ENCODE measurements at places on chromosomes 7 and 10.

DNA sequence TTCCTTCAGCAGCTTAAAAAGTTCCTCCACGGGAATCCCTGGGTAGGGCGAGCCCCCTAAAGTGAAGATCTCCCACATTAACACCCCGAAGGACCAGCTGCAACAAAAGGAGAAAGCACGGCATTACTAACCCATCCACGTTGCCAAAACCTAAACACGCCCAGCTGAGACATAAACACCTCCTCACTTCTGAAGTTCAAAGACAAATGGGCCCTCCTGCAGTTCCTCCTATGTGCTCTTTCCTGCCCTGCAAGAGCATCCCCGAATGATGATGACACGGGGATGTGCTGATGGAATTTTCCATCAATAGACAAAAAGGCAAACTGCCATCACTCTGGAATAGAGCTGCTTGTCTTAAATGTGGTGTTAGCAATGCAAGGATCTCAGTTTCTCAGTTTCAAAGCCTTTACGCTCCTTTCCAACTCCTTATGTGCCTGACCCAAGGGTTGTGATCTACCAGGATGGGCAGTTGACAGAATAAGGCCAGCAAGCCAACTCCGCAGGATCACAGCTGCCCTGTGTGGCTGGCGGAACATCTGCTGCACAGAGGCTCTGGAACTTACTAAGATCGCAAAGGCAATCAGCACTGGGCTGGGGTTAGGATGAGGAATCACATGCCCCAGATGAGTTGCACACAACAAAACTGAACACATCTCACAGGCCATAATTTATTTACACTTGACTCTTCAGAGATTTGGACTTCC, 112.7 kb downstream of the FGFR2 start:
- no peak for DNase-seq

DNA sequence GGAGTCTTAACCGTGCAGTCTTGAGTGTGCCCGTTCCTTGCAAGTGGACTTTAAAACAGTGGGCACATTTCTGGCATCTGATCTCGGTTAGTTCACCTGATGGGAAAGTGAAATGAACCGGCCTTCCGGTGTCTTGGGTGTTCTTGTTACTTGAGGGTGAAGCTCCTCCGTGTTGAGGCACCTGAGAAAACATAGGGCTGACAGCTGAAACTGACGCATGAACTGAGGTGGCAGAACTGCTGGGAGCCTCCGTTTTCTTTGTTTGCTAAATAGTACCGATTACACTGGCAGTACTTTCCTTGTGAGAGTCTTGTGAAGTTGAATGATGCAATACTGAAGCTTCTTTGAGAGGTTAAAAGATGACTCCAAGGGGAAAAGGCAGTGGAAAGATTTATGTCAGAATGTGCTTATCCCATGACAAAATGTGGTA, 62.8 kb upstream of the SAMD8 start:
- no peak for DNase-seq

DNA sequence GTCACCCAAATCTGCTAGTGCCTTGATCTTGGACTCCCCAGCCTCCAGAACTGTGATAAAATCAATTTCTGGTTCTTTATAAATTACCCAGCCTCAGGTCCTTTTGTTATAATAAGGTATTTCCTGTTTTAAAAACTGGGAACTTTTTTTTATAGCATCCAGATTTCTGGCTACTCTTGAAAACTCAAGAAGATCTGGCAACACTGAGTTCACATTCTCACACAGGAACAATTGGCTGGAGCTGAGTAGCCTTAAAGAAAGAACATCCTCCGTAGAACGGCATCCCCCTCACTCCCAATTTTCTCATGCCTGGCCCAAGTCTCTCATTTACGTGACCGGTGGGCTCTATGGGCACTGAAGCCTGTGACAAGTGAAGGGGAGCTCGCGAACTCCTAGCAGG, 47.1 kb downstream of the SLC35G1 start:
- DNase-seq = no peak

DNA sequence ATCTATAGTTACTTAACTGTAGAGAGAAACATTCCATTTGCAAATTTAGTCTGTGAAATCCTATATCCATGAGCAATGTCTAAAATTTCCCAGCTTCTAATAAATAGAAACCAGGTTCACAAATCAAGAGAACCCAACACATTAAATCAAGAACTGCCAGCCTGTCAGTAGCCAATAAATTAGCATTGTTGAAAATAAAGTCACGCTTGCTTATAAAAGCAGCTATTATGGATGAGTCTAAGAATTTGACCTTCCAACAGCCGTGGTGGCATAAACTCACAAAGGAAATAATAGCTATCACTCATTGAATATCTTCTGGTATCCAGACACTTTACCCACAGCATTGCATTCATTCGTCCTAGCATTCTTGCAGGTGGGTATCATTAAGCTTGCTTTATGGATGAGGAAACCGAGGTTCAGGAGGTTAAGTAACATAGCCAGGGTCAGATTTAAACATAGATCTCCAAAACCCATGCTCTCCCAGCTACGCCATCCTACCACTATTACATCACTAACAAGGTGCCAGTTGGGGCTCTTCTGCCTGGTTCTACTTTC, 260.1 kb upstream of the YAE1 start:
- no peak for DNase-seq

DNA sequence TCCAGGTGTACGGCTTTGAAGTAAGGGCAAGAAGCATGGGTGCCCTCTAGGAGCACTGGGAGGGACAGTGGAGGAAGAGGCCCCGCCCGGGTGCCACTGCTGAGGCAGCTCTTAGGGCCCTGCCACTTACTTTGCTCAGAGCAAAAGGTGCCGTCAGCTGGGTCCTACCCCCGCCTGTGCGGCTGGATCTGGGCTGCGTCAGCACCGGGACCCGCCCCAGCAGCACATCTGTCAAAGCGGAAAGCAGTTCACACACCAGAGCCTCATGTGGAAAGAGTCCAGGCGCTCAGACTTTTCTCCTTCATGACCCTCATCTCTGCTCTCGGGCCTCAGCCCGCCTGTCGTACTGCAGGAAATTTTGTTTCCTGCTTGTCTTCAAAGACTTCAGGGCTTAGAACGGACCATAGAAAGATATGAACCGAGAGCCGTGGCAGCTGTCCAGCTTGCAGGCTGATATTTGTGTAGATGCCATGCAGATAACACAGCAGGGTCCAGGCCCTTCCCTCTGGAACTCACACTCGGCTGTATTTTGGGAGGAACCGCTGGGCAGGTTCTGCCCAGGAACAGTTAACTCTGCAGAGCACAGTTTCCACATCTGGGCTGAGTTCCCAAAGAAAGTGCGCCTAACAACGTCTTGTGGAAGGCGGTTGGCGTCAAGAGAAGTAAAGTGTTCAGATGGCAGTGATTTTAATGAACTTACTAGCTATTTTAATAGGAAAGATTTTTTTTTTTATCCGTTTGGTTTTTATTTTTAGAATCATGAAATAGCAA, 44.3 kb upstream of the PRKAR1B start:
- no peak for DNase-seq

DNA sequence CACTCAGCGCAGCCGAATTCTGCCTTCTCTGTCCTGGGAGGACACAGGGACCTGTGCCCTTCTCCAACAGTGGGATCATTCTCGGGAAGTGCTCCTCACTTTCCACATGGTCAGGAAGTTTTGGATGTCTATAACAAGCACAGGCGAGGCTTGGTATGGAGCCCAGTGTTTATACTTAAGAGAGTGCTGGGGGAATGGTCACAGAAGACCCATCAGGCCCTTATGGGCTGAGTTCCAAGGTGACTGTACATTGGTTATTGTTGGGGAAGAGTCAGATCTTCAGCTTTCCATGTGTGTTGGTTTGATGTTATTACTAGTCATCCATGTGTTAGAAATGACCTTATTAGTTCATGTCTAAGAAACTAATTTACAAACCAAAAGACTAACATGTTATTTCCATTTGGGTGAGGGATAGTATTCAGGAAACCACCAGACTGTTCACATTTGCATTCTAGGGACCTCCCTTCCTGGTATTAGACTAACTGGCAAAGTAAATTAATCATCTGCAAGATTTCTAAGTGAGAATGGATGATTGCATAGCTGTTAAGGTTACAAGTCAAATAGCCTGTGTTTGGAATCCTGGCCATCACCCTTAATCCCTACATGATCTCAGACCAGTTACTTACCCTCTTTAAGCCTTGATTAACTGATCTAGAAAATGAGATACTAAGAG, 834.2 kb downstream of the LRMDA start:
- DNase-seq = no peak

DNA sequence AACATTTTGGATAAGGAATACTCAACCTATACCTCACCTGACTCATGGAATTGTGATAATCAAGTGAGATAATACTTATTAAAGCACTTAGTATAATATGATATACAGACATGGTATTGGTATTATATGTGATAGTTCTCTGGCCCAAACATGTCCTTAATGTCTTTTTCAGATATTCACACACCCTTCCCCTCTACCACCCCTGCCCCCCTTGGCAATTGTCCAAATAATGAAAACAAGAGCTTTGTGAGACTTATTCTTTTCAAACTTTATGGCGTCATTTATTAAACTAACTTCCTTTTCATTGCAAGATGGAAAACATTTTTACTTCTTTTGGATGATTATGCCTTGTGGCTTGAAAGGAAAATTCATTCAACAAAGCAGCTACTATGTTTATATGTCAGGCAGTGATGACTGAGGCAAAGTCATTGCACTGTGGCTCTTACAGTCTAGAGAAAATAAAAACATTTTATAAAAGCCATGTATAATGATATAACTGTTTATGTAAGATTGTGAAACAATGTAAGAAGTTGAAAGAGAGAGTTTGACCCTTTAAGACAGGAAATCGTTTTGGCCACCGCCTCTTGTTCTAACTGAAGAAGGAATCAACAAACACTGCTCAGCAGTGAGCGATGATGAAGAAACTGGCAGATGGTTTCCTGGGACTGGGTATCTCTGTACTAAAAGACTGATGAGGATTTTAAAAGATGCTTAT, 27.4 kb downstream of the MINPP1 start:
- DNase-seq = no peak

DNA sequence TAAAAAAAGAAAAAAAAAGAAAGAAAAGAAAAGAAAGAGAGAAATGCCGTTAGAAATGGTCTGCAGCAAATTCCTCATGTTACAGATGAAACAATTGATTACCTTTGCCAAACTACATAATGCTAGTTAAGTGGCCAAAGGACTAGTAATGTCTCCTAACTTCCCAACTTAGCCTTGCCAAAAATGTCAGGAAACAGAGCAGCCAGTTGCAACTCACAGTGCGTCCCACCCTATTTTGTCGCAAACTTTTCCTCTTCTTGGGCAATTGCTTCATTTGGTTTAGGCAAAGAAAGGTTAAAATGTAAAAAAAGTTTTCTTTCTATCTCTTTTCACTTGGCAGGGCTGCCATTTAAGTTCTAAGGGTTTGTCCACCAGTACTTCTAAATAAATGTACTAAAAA, 53.1 kb downstream of the APBB1IP start:
- no peak for DNase-seq

All from NCI-H345 (cell line).